ENCODE measurements at places on chromosomes 5 and 9.

DNA sequence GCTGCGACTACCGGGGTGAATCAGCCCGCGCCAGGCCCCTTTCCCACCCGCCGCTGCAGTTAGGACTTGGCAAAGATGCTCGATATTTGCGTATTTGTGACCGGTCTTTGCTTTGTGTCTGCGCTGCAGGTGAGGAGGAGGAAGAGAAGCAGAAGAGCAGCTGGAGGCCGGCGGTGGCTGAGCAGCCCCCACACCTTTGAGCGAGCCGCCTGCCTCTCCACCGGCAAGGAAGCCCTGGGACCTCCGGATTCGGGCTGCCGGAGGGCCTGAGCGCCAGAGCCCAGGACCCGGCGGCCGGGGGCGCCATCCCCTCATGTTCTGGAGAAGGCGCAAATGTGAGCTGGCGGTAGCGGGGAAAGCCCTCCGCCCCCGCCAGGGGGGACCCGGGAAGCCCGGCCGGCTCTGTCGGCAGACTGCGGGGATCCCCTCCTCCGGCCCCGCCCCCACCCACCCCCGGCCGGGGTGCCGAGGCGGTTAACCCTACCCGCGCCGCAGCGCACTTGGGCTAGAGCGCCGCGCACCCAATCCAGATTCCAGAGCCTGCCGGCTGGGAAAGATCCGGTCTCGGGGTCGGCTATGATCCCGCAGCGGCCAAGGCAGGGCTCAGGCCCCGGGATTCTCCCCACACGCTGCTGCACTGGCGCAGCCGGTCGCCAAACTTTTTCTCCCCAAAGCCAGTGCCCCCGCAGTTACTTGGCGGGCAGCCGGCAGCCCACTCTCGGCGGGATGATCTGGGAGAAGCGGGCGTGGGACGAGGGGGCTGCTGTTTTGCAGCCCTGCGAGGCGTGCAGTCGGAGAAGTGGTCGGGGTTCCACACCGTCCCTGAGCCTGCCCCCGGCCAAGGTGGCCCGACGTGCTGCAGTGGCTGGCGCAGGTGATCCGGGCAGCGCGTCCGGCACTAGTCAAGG lies 800 bp upstream of the KCNN2 start:
- DNase-seq = peak; percentile 8

GRCh38 chr5:38371596-38371995 lies 113.2 kb downstream of the EGFLAM start:
- peak; percentile 13 for DNase-seq

- peak; percentile 43 for DNase-seq
Measured at GRCh38 chr9:89277454-89277853, 33.5 kb upstream of the CKS2 start.

- DNase-seq = no peak
Measured at GRCh38 chr9:16368237-16369087, 502.0 kb downstream of the BNC2 start.

GRCh38 chr5:56291661-56292374 lies 58.7 kb upstream of the ANKRD55 start:
- no peak for DNase-seq

GRCh38 chr5:68898951-68899471 lies 194.8 kb upstream of the SLC30A5 start:
- DNase-seq = peak; percentile 77

- no peak for DNase-seq
Measured at GRCh38 chr5:158792976-158793375, 306.7 kb downstream of the EBF1 start.

GRCh38 chr5:179188636-179189035 lies 128.5 kb downstream of the ZNF354C start:
- DNase-seq = no peak

DNA sequence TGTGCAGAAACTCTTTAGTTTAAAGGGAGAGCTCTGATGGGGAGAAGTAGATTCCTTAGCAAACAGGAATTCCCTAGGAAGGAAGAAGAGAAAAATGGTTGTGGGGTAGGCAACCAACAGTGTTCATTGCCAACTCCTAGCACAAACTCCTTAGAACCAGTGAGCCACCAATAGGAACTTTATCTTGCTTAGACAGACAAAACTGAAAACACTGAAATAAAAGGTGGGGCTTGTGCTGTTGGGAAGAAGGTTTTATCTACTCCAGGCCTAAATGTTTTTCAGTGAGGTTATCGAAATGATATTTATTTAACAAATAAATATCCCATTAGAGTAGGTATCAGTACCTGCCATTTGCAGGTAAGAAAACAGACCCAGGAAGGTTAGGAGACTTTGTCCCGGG lies 7.7 kb upstream of the GLRX start:
- no peak for DNase-seq

- no peak for DNase-seq
Measured at GRCh38 chr9:77825361-77825760, 177.2 kb upstream of the GNA14 start.

DNA sequence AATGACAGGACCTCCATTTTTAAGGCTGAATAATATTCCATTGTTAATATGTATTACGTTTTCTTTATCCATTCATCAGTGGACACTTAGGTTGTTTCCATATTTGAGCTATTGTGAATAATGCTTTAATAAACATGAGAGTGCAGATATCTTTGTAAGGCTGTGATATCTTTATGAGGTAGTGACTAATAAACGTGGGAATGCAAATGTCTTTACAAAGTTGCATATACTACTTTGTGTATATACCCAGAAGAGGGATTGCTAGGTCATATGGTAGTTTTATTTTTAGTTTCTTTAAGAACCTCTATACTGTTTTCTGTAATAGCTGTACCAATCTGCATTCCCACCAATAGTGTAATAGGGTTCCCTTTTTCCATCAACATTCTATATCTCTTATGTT lies 148.7 kb downstream of the FOCAD start:
- DNase-seq = peak; percentile 81

DNA sequence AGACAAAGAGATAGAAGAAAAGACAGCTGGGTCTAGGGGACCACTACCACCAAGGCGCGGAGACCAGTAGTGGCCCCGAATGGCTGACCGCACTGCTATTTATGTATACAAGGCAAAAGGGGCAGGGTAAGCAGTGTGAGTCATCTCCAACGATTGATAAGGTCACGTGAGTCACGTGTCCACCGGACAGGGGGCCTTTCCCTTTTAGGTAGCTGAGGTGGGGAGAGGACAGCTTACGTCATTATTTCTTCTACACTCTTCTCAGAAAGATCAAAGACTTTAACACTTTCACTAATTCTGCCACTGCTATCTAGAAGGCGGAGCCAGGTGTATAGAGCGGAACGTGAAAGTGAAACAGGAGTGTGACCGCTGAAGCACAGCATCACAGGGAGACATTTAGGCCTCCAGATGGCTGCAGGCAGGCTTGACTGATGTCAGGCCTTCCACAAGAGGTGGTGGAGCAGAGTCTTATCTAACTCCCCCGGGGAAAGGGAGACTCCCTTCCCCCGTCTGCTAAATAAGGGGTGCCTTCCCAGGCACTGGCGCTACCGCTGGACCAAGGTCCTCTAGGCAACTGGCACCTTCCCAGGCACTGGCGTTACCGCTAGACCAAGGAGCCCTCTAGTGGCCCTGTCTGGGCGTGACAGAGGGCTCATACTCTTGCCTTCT lies 6.1 kb upstream of the PRR16 start:
- DNase-seq = peak; percentile 74

DNA sequence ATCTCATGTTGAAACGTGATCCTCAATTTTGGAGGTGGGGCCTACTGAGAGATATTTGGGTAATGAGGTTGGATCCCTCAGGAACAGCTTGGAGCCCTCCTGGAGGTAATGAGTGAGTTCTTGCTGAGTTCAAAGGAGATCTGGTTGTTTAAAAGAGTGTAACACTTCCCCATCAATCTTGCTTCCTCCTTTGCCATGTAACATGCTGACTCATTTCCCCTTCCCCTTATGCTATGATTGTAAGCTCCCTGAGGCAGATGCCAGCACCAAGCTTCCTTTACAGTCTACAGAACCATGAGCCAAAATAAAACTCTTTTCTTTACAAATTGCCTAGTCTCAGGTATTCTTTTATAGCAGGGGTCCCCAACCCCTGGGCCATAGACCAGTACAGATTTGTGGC lies 352.3 kb downstream of the SLCO4C1 start:
- no peak for DNase-seq

GRCh38 chr9:967903-968641 lies 8.4 kb upstream of the DMRT3 start:
- no peak for DNase-seq

- peak; percentile 37 for DNase-seq
Measured at GRCh38 chr9:8486095-8486494, 686.5 kb upstream of the DMAC1 start.

DNA sequence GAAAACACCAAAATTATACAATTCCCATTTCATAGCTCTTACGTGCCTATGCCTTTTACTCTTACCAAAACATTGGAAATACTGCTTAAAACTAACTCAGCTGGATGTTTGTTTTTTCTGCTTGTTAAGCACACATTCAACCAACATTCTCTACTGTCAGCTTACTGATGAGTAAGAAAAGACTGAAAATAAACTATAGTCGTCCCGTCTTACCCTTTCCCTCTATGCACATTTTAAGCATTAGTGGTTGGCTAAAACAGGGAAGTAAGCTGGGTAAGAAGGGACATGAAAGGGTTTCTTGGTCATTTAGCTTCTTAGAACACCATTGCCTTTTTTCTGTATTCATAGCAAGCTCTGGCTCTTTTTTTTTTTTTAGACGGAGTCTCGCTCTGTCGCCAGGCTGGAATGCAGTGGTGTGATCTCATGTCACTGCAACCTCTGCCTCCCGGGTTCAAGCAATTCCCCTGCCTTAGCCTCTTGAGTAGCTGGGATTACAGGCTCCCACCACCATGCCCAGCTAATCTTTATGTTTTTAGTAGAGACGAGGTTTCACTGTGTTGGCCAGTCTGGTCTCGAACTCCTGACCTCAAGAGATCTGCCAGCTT lies 232.1 kb upstream of the PCSK5 start:
- no peak for DNase-seq

- no peak for DNase-seq
Measured at GRCh38 chr9:14221119-14221518, 92.8 kb downstream of the NFIB start.

DNA sequence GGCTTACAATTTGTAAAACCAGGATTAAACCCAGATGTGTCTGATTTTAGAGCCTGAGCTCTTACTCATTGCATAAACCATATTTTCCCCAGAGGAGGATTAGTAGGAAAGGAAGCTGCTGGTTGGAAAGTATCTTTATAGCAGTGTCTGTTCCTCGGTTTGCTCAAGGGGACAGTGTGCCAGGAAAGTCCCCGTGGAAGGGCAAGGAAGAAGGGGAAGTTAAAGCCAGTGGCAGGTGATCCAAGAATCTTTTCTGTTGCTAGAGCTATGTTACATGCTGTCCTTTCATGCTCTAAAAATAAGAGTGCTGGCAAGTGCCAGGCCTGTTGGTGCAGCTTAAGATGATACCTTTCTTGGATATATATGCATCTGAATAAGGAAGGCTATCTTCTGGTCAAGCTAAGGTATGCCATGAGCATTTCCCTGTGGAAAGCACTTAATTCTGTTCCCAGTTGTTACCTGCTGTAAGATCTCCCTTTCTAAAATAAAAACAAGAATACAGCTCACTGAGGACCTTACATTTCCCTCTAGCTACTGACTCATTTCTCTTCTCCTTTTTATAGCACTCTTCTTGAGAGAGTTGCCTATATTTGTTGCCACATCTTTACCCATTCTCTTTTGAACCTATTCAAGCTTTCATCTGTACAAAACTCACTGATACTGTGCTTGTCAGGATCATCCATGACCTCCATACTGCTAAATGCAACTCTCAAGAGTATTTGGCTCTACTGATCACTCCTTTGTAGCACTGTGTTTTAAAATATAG lies 8.0 kb downstream of the PDCD1LG2 start:
- DNase-seq = peak; percentile 48

GRCh38 chr9:119091074-119091473 lies 278.2 kb downstream of the BRINP1 start:
- DNase-seq = no peak
